ENCODE measurements at places on chromosomes 3 and 15.

DNA sequence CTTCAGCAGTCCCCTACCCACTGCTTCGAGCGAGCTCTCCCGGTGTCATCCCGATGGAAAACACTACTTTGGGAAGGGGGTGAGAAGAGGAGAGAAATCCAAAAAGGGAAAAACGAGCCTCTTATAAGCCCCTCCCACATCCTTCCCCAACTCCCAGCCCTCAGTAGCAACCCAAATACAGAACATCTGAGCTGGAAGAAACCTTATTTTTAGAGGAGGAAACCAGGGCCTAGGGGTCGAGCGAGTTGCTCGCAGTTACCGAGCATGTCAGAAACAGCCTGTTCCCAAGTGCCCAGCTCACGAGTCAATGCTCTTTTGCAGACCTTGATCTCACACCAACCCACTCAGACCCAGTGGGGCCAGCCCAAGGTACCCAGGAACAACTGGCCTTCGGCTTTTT is 14.2 kb downstream of the RBPMS2 start:
- no peak for DNase-seq

DNA sequence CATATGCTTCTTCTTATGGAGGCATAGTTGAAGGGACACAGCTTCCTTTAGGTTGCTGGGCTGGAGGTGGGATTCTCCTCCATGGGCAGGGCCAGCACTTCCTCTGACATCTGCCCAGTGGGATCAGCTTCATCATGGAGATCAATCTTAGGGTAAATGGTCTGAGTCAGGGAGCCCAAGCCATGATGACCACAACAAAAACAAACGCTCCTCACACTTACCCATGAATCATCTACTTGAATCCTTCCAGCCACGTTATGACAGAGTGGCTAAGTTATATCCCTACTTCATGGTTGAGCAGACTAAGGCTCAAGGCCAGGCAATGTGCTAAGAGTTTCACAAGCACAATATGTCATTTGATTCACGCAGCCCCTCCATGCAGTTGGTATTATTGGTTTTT is 87.2 kb upstream of the NMNAT3 start:
- no peak for DNase-seq

- DNase-seq, result no peak
These were observed 164.5 kb downstream of the WNT5A start for GRCh38 chr3:55322638-55323037.

DNA sequence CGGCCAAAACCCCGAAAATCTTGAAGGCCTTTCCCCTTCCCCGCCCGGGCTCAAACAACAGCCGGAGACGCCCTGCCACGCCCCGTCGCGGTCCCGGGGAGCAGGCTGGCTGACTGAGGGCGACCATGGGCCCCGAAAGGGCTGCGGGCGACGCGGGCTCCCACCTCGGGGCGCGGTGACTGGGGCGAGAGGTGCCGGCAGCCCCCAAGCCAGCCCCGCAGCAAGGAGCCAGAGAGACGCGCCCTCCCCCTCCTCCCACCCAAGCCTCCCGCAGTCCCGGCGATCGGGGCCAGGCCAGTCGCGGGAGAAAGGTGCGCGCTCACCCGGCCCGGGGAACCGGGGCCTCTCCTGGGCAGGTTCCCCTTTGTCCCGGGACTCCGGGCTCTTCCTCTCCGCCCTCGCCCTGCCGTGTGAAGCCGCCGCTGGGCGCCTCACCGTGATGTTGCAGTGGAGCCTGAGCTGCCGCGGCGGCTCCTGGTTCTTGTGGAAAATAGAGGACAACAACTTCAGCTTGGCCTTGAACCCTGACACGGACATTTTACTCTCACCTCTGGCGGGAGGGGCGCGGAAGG is 30.6 kb upstream of the ZSCAN2 start:
- DNase-seq, result peak; percentile 69

DNA sequence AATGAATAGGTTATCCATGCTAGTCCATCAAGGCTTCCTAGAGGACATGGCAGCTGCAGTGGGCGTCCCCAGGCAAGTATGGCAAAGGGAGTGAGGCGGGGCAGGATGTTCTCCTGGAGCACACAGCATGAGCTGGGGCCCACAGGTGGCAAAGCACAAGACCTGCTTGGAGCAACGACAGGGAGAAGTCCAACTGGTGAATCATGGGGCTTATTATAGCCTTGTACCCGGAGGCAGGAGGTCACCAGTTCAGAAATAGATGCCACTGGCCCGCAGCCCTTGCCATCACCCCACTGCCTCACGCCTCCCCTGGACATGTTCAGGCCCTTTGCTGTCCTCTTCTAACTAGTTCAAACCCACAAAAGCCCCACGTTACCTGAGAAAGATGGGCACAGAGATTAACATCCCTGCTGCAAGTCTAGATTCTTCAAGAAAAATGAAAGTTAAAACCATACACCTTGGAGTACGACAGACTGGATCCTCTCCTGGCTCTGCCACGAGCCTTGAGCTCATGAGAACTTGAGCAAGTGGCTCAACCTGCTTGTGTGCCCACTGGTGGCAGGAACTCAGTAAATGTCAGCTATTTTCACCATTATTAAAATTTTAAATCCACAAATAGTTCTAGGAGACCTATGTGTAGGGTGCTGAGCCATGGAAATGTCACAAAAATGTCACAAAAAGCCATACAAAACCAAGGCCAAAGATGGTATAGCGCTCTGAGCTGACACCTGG is 1.8 kb upstream of the SRGAP3 start:
- DNase-seq, result no peak

DNA sequence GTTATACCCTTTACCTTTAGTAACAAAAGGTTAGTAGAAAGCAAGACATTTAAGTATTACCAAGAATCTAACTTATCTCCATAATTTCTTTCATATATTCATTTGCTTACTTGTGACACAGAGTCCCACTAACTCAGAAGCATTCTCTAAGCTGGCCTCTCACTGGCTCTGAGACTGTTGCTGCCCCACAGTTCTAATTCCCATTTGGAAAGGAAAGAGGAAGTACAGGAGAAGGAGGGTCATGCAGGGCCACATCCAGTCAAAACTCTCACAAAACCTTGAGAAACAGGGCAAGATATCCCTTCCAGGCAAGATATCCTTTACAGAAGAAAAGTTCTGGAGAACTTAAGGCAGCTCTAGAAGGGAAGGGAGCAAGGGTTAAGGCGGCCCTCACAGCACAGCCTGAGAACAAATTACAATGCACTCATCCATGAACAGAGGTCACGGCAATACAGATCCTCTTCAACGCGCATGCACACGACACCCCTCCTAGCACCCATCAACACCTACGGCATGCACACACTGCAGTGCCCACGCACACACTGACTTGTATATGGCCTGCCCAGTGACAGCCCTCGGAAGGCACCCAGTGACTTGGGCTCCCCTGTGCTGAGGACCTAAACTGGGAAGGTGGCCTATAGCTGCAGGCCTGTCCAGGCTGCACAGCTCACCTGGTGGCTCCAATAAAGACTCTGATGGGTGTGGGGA is 13.0 kb upstream of the MYO5C start:
- no peak for DNase-seq

GRCh38 chr3:62131620-62132019 is 241.7 kb downstream of the FEZF2 start:
- DNase-seq, result no peak

DNA sequence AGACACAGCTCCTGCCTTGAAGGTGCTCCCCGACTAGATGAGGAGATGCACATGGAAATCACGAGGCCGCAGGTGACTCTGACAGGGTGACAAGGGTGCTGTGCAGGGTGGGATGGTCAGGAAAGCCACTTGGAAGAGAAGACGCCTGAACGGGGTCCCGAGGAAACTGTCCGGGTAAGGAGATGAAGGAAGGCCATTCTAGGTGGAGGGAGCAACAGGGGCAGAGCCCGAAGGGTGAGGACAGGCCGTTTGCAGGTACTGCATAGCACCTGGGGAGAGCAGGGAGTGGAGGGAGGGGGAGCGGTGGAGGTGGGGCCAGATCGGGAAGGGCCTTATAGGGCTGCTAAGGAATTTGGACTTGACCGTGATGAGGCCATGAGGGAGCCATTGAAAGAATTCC is 105.6 kb upstream of the DLG1 start:
- DNase-seq, result no peak

GRCh38 chr15:33168444-33168843 is 26.1 kb downstream of the FMN1 start:
- DNase-seq, result no peak

GRCh38 chr3:134446800-134447199 is 39.0 kb downstream of the ANAPC13 start:
- DNase-seq, result no peak

DNA sequence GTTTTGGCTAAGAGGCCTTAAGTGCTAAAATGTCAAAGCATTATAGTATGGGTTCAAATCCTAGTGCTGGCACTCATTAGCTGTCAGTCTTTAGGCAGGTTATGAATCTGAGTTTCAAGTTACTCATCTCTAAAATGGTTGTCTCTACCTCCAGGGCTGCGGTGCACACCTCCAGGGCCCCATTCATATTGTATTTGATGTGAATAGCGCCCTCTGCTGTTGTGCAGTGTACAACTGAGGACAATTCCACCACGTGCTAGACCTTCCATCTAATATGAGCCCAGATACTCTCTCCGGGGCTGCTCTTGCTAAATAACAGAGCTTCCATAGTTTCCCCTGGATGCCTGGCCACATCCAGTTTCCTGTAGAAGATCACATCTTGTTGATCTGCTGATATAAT is 54.3 kb downstream of the OXNAD1 start:
- peak; percentile 70 for DNase-seq

DNA sequence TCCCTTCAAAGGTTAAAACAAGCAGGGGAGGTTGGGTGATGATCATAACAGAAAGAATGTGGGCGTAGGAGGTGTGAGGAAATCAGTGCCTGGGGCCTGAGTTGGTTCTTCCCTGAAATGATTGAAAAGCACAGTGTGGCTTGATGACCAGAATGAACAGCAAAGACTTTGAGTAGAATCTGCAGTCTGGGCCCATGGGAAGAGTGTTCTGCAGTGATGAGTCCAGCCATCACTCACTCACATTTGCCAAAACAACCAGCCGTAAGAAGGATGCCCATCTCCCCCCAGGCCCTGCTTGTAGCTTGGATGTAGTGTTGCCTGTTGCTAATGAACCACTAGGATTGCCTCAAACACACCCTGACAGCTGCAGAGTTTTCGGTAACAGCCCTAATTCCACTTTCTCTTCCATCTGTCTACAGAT is 67.9 kb downstream of the VGLL3 start:
- no peak for DNase-seq

GRCh38 chr3:136343873-136344555 is 93.9 kb downstream of the PCCB start:
- no peak for DNase-seq

DNA sequence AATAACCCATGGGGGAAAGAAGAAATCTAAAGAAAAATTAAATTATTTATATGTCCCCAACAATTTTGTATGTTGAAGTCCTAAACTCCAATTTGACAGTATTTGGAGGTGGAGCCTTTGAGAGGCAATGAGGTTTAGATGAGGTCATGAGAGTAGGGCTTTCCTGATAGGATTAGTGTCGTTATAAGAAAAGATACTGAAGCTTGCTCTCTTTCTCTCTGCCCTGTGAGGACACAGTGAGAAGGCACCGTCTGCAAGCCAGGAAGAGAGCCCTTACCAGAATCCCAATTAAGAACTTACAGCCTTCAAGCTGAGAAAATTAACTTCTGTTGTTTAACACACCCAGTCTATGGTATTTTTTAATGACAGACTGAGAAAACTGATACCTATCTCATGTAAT is 16.1 kb upstream of the OR5AC2 start:
- DNase-seq, result no peak

GRCh38 chr15:32879980-32880379 is 162.2 kb downstream of the GREM1 start:
- DNase-seq, result no peak

DNA sequence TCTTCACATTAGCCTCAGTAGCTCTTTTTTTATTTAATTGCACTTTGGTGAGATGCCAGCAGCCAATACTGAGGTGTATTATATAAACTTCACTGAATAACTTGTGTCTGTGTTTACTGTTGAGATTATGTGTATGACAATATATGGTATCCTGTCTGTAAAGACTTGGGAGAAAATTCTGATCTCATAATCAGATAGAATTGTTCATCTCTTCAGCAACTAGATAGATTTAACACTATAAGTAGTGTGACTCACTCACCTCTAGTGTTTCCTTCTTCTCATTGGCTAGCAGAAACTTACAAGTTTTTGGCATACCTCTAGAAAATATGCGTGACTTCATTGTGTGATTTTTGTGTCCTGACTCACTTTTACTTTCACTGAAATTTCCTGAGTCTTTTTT is 67.6 kb upstream of the TGFBR2 start:
- no peak for DNase-seq

DNA sequence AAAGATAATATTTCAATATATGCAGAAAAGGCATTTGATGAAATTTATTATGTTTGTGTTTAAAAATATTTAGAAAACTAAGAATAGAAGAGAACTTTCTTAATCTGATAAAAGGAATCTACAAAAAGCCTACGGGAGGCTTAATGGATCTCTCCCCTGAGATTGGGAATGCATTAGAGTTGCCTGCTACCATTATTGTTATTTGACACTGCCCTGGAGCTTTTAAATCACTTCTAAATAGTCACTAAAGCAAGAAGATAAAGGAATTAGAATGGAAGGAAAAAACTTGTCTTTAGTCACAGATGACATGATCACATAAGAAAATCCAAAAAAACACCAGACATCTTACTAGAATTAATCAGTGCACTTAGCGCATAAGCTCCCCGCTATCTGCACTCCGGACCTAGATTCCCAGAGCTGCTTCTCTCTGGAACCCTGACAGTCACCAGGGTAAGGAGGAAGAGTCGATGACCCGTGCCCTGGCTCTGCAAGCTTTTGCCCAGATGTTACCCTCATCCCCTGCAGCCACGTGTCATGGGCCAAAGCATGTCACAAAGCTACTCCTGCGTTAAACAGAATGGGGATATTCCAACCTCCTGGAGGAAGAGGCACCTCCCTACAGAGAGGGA is 97.1 kb downstream of the MINAR1 start:
- no peak for DNase-seq

DNA sequence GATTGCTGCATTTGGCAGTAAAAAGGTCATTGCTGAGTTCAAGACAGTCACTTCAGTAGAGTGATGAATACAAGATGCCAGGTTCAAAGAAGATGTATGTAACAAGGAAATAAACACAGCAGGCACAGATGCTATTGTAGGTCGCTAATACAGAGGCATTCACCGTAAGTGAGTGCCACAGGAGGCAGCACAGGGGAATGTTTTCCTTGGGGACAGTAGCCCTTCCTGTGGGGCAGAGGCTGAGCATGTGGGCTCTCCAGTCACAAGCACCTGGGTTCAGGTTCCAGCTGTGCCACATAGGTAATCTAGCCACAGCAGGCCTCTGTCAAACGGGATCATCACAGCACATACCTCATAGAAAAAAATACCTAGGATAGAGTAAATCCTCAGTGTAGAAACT is 86.3 kb downstream of the RSL24D1 start:
- no peak for DNase-seq

Measured in activated T-cell treated with anti-CD3 and anti-CD28 coated beads, Interleukin-2, amount 50 U/mL, for 1 hour (primary cell).